ENCODE measurements at places on chromosomes 1 and 21. TPM values are rescaled to one million over a fixed set of nuclear protein-coding genes. Genes with fewer than 3 reads are reported as not detected.

Gene OR10J1
- not detected for total RNA-seq

Gene TEX50
- not detected for total RNA-seq

Gene CYP4A11
- not detected for total RNA-seq

DNA sequence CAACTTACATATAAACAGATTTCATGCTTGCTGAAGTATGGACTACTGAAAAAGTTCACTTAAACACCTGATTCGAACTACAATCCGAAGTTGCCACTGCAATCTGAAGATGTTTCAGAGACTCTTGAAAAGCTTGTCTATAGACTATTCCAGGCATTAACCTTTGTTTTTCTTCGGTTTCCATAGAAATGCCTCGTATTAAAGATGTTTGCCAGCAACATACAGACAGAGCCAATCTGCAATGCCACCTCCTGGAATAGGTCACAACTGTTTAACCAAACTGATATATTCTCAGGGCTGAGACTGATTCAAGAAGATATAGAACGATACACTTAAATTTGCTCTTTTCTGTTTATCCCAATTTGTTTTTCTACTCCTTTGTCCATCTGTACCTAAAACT, 28.9 kb upstream of the DMRTB1 start:
- no peak for DNase-seq

- DNase-seq, result no peak
These were observed 273.1 kb upstream of the PROX1 start for GRCh38 chr1:213714645-213715044.

GRCh38 chr1:167119696-167120095, 25.8 kb downstream of the STYXL2 start:
- no peak for DNase-seq

DNA sequence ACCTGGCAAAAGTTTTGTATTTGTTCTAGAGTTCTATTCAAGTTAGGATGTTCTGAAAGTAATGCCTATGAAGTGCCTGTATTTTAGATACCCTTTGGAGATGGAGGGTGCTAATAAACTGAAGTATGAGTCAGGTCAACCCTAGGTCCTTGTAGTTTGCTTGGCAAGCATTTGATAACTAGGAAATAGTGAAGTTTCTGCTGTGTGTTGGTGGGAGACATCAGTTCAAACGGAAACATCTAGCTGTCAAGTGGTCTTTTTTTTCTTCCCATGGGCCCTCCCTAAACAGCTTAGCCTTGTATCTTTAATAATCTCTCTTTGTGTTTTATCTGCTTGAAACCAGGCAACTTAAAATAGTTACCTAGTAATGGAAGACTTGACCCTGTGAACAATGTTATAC, 4.5 kb downstream of the MRPS6 start:
- no peak for DNase-seq

DNA sequence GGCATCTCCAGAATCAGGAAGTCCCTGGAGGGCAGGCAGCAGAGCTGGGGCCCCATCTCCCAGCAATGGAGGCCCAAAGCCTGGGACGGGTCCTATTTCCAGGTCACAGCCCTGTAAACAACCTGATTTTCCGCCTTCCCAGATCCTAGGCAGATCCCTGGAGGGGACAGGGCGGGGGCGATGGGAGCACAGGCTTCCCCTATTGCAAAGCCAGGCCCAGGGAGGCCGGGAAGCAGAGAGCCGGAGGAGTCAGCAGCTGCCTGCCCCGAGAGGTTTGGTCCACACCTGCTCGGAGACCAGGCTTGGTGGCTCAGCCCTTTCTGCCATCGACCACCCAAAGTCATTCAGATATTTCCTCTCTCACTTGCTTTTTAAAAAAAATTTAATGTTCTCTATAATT, 29.2 kb downstream of the CASZ1 start:
- DNase-seq, result no peak

DNA sequence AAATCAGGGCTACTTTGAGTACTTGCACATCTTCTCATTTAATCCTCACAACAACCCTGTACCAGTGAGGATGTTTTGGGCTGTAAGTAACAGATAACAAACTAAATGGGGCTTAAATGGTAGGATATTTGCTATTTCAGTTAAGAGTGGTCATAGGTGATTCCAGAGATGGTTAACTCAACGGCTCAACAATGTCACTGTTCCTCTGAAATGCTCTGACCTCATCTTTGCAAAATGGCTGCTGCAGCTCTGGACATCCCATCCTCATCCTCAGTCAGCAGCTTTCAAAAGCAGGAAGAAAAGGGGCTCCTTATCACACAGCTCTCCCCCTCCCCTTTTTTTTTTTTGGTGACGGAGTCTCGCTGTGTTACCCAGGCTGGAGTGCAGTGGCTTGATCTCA, 1.5 kb downstream of the LDLRAD2 start:
- DNase-seq, result no peak

DNA sequence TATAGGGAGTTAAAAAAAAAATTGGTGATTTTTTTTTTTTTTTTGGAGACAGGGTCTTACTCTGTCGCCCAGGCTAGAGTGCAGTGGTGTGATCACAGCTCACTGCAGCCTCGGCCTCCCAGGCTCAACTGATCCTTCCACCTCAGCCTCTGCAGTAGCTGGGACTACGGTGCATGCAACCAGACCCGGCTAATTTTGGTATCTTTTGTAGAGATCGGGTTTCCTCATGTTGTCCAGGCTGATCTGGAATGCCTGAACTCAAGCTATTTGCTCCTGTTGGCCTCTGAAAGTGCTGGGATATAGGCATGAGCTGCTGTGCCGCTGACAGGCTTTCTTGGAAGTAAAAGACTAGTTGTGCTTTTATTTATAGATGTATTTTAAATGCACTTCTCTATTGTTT, 3.0 kb downstream of the CDC42 start:
- DNase-seq, result no peak

Data from activated CD4-positive, alpha-beta memory T cell treated with anti-CD3 and anti-CD28 coated beads for 36 hours (primary cell).